ENCODE measurements at places on chromosomes 5 and 9.

DNA sequence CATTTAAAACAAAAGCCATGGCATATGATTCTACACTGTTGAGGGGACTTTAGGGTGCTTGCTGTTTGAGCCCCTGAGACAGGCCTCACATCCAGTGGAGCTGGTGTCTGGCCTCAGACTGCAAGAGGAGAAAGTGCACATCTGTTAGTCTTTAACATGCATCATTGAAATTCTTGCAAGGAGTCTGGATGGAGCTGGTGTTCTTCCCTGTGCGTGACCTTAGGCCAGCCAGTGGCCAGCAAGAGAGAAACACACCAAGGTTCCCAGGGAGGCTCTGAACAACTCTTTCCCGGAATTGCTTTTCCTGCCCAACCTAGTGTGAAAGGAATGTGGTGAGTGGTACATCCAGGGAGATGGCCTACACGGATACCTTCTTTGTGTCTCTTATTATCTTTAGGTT is 282.8 kb upstream of the TNC start:
- no peak for DNase-seq

DNA sequence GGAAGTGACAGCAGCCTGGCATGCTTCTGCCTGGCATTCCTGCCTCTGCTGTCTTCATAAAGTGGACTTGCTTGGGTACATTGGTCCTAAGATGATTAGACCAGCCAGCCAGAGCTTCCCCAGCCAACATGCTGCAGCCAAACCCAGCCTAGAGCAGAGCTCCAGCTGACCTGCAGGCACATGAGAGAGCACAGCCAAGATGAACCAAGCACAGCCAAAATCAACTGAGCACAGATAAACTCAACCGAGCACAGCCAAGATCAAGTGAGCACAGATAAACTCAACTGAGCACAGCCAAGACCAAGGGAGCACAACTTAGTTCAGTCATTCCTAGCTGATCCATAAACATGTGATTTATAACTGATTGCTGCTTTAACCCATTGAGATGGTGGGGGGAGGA is 266.5 kb downstream of the MSX2 start:
- DNase-seq, result no peak

DNA sequence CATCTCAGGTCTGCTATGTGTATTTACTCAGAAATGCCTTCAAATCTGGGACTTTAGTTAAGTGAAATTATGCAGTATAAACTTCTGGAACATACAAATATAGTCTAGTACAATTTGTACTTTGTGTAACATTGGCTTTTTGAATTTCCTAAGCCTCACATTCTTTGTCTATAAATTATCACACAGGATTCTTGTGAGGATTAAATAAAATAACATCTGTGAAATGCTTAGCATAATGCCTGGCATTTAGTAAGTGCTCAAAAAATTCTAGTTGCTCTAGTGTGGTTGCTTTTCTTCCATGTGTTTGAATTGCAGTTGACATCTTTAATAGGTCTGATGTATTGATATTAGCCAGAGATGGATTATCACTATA is 2.6 kb downstream of the HMMR start:
- no peak for DNase-seq

DNA sequence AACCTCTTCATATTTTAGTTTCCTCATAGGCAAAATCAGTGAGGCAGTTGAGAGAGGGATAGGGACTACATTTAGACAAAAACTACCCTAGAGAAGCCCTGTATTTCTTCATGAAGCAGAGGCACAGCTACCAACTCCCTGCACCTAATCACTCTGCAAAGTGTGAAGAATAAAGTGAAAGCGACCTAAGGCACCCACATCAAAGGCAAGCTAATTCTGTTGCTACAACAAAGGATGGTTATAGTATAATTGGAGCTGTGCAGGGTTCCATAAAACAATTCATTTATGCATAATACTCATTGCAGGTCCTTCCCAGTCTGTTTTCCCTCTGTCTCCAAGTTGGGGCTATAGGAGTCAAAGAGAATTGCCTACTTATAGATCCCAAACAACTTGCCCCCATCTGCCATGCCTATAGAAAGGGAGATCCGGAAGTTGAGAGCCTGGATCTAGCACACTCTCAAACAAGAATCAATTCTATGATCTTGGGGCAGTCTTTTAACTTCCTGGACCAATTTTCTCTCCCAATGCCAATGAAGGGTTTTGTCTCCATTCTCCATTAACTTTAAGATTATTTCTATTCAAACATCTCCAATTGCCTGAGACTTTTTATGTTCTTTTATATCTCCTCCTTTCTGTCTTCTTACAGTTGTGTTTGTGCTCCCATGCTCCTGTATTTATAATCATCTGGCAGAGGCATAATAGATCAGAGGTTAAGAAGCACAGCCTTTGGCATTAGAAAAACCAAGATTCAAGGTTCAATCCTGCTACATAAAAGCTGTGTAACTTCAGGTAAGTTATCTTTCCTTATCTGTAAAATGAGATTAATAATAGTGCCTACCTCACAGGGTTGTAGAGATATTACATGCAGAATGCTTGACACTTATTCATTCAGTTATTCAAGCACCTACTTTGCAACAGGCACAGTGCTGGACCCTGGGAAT is 56.0 kb upstream of the PTGER4 start:
- no peak for DNase-seq

DNA sequence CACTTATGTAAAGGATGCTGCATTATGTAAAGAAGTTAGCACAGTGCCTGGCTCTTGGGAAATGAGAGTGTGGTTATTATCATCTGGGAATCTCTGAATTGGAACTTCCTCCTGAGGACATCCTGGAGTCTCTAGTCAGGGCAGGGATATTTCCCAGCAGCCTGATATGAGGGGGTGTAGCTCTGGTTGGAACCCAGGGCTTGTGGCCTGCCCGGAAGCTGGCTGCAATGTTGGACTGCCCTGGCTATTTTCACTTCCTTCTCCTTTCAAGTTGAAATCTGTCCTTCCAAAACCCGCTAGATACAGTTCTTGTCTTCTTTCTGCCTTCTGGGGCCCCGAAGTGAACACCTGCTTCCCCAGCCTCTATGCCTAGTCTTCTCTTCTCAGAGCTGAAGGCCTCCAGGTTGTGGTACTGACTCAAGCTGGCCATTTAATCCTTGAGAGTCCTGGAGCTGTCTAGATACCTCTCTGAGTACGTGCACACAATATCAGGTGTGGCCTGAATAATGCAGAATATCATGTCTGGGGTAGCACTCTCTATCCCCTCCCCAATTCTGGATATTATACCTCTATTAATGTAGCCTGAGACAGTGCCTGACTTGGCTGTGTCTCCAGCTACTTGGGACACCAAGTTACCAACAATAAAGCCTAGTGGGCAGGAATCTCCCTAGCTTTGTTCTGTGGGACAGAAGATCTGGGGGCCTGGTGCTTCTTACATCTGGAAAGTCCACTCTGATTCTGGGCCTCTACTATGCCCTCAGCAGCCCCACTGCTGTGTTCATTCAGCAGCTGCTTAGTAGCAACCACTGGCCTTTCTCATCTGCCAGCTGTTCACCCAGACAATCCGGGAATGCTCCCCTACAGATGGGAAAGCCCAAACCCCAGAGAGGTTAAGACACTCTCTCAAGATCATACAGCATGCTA is 45.0 kb downstream of the SLC6A7 start:
- DNase-seq, result no peak

DNA sequence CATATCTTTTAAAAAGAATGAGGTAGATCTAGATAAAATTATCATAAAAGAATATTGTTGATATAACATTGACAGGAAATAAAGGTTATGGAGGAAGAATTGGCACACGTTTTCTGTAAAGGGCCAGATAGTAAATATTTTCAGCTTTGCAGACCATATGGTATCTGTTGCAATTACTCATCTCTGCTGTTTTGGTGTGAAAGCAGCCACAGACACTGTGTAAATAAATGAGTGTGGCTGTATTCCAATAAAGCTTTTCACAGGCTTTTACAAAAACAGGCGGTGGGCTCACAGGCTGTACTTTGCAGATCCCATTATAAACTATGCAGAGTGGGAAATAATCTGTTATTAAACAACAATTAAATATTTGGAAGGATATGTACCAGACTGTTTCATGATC is 87.4 kb downstream of the SGCD start:
- peak; percentile 39 for DNase-seq

- no peak for DNase-seq
Measured at GRCh38 chr5:95605786-95606185, 14.1 kb upstream of the GPR150 start.

DNA sequence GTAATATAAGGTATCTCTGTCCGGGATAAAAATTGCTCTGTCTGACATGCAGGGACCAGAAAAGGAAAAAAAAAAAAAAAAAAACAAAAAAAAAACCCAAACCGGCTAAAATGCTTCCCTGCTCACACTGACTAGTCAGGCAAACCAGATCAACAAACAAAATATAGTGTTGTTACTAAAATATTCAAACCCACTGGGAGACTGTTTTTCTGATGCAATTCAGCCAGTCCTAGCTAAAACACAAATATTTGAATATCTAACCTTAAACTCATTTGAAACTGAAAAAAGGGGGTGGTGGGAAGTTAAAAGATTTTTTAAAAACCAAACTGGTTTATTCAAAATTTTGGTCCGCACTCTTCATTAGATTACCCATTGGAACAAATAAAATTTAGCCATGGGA is 61.0 kb downstream of the APBA1 start:
- no peak for DNase-seq

DNA sequence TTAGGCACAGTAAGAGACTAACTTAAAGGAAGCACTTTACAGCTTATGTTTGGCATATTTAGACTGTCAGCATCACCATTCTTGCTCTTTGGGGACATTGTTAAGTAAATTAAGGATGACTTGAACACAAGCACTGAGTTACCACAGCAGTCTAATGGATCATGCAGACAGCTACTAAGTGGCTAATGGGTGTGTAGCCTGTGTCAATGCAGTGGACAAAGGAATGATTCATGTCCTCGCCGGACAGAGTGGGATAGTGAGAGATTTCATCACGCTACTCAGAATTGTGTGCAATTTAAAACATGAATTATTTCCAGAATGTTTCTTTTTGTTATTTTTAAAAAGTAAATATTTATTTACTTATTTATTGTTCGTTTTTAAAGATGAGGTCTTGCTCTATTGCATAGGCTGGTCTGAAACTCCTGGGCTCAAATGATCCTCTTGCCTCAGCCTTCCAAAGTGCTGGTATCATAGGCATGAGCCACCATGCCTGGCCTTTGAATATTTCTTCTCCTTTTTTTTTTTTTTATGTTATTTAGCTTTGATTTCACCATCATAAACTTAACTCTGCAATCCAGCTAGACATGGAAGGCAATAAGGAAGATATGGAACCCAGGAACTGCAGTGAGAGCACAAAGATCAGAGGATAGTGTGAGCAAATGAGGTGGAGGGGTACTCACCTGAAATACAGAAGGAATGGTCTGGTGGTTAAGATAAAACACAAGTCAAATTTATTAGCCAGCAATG is 53.0 kb upstream of the KLF4 start:
- DNase-seq, result no peak

GRCh38 chr5:1874771-1875220 is 7.9 kb downstream of the IRX4 start:
- peak; percentile 52 for DNase-seq

DNA sequence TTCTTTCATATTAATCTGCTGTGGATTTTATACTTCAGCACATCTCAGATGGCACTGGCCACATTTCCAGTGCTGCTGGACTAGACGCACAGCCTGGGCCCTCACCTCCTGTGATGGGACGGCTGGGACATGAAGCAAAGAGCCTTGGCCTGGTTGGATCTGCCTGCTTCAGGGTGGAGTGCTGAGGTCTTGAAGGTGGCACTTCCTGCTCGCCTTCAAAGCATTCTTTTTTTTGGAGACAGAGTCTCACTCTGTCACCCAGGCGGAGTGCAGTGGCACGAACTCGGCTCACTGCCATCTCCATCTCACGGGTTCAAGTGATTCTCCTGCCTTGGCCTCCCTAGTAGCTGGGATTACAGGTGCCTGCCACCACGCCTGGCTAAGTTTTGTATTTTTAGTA is 73.1 kb downstream of the RAPGEF1 start:
- no peak for DNase-seq

DNA sequence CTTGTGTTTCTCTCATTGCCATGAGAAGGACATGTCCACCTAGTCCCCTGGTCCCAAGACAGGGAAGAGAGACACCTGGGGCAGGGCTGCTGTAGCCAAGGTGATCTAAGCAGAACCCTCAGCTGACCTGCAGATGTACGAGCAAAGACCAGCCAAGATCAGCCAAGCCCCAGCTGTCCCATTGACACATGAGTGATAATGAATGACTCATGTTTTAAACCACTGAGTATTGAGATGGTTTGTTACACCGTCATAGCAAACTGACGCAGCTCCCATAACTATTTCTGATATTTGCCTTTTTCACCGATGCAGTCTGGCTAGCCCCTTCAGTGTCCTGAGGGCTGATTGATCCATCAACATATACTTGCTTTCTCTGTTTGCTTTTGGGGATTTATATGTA is 6.7 kb downstream of the OR1K1 start:
- no peak for DNase-seq

DNA sequence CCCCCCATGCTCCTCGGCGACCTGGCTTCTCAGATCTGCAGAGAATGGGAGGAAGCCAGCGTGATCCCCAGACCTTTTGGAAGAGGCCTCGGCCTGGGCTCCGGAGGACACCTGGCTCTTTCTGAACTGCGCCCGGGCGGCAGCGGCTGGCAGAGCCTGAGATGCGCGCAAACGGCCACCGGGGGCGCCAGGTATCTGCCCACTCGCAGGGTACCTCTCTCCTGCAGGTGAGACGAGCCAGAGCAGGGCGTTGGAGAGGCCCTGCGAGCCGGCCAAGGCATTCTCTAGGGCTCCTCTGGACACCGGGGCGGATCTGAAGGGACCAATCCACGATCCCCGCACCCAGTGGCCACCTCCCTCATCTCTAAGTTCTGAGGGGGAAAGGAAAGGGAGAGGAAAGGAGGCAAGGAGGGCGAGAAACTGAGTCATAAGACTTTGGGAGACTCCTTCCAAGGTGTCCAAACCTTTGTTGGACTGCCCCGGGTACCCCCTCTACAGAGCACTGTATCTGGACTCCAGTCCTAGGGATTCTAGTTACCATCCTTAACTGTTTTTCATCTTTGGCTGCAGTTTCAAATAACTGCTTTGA is 55.0 kb upstream of the SLC46A2 start:
- DNase-seq, result no peak
